HAP-1 (cell line): ENCODE measurements at places on chromosomes 16 and 17.

GRCh38 chr17:40251576-40251975, 32.5 kb downstream of the WIPF2 start:
- DNase-seq = no peak

GRCh38 chr16:84787263-84787622, 32.5 kb upstream of the CRISPLD2 start:
- no peak for DNase-seq

DNA sequence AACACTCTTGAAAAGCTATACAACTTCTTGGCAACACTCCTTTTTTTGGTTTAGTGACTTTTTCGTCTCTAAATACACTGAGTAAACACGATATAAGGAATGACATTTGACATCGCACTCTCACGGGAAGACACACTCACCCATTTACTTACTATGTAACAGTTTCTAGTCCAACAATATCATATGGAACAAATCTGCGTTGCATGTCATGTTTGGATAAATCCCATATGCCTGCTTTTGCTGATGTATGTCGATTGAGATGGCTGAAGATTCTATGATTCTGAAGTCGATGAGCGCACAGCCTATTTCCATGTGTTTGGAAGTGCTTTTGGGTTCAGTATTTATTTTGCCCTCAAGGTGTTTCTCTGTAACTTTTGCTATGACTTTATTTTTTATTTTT, 18.2 kb downstream of the ITGAE start:
- no peak for DNase-seq

- no peak for DNase-seq
Measured at GRCh38 chr16:67644038-67644437, 906 bp upstream of the CARMIL2 start.

DNA sequence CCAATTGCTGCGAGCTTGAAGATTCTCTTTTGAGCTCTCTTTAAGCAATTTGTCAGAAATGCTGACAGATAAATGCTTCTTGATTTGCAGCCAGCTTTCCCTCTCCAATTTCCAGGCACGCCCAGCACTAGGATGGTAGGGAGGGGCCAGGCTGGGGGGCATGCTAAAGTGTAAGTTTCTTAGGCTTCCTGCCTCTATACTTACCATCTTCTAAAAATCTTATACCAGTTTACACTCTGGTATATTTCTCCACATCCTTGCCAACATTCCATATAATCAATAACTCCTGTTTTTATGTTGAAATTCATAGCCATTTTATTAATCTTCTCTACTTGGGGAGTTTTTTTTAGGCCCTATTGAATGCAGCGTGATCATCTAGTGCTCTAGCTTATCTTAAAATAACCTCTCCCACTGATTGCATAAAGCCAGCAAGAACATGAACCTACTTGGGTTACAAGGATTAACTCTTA, 17.5 kb downstream of the ACSF2 start:
- DNase-seq = peak; percentile 62

- DNase-seq = no peak
Measured at GRCh38 chr17:75691371-75691791, 24.2 kb downstream of the SAP30BP start.

DNA sequence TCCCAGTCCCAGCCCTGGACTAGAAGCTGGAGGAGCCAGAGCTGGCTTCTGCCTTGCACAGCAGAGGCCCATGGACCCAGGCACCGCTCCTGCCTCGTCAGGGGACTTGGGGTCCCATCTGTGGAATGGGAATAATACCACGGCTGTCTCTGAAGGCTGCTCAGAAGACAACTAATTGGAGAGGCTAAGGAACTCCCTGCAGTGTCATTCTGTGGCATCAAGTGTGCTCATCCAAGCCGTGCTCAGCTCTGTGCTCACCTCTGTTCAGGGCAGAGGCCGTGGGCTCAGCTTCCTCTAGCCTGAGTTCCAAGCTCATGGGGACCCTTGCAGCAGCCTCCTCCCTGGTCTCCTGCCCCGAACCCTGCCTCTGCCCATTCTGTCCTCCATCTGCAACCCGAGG, 31.8 kb downstream of the BEAN1 start:
- no peak for DNase-seq

DNA sequence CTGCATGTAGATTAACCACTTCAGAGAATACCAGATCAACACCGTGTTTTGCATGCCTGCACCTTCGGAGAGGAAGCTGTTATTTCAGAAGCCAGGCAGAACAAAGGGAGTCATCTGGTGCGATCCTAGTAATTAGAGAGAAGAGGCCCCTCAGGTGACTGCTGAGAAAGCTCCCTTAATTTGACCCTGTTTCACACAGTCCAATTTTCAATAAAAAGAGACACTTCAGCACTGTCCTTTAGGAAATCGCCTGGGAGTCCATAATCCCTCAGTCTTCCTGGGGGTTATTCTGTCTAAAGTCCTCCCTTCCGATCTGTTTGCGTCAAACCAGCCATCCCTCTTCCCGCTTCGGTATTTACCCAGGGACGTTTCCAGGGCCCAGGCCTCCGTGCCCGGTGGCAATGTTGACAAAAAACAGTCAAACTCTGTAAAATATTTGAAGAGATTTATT, 23.4 kb upstream of the TNRC6C start:
- no peak for DNase-seq

- no peak for DNase-seq
Measured at GRCh38 chr17:74453665-74454196, 12.7 kb upstream of the CD300A start.

GRCh38 chr17:69447726-69448125, 33.2 kb downstream of the MAP2K6 start:
- DNase-seq = no peak

DNA sequence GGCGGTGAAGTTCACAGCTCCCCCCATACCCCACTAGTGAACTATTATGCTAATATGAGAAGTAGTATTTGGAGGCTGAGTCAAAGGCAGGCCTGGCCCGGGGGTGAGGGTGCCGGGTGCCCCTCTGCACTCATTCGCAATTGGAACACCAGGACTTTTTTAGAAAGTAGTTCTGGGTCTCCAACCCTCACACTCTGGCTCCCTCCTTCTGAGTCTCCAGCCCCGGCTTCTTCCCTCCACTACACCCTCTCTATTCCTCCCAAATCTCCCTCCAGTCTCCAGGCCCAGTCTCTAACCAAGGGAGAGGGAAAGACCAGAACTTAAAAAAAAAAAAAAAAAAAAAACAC, 11.3 kb upstream of the HOXB2 start:
- no peak for DNase-seq

- DNase-seq = no peak
Measured at GRCh38 chr17:36921095-36921851, 16.0 kb upstream of the LHX1 start.

DNA sequence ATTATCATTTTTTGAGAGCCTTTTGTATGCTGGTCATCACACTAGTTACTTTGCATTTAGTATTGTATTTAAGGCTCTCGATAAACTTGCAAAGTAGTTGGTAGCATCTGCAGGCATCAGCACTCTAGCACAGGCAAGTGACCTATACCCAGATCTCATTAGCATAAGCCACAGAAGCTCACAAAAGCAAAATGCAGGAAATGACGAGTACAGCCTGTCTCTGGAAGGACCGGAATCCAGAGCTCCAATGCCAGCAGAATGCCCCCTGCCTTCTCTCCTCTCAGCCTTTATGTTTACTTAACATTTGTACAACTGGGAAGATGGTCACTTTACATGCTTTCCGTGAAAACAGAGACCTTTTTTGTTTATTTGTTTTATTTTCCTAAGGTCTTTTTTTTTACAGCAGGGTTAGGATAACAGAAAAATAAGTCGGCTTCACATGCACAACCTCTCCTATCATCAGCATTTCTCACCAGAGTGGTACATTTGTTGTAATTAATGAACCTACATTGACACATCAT, 45.4 kb upstream of the MYOCD start:
- no peak for DNase-seq

GRCh38 chr17:77038884-77039555, 101.7 kb upstream of the SEC14L1 start:
- no peak for DNase-seq

DNA sequence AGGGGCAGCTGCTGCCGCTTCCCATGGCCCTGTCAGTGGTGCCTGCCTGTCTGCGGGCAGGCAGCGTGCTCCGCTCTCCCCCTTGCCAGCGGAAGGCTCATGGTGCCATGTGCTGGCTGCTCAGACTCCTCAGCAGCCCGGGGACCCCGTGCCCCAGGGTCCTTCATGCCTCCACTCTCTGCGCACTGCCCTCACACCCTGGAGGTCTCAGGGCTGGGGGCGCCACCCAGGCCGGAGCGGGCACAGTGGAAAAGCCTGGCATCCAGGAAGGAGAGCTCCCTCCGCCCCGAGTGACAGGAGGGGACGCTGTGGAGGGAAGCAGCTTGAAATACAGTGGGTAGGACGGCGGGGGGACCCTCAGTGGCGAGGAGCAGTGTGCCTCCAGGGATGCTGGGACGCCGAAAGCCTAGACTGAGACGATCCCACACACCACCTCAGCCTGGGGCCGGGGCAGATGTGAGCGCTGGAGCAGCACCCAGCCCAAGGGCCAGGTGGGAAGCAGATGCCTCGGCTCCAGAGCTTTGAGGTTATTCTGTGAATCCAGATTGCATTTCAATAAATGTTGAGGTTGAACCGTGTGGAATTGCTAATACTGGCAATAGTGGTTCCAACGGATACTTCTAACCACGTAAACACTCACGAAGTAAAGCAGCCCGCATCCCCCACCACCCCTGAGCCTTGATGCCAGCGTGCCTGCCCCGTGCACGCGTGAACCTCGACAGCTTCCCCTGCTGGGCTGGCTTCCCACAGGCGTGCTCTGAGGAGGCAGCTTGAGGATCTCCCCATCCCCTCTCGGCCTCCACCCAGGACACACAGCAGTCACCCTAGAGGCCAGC, 6.5 kb downstream of the TMEM204 start:
- no peak for DNase-seq

GRCh38 chr17:56937687-56938086, 23.2 kb downstream of the COIL start:
- no peak for DNase-seq

GRCh38 chr17:28338056-28338768, 2.7 kb downstream of the TNFAIP1 start:
- DNase-seq = no peak

GRCh38 chr17:79944821-79945391, 90.8 kb downstream of the TBC1D16 start:
- DNase-seq = no peak

DNA sequence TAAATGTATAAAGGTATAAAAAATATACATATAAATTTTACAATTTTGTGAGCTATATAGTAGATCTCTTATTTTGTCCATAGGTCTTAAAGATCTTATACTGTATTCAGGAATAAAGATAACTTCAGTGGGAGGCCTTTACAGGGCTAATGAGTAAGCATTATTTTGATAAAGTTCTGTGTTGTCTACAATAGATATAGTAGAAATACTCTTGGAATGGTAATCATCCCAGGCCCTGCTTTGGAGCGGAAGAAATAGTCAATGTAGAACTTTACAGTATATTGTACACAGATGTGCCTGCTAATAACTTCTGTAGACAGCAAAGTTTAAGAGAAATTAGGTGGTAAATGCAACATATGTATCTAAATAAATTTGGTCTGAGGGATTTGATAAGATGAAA, 42.6 kb downstream of the TENT4B start:
- DNase-seq = no peak

DNA sequence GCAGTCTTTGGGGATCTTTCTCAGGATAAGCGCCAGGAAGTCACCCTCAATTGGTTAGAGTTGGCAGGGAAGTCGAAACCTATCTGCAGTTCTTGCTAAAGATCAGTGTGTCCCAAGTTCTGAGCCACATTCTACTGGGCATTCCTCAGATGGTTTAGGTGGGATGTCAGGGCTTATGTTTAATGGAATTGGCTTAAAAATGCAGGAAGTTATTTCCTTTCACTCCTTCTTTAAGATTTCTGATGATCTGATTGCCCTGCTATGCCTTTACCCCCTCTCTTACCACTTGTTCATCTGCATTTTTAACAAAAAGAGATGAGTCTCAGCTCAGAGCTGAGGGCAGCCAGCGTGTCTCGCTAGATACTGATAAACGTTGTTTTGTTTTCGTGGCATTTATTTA, 30.8 kb downstream of the FOXL1 start:
- no peak for DNase-seq

- DNase-seq = peak; percentile 32
Measured at GRCh38 chr17:80477647-80478478, 1.5 kb upstream of the NPTX1 start.

GRCh38 chr17:76262732-76263344, 2.3 kb upstream of the UBALD2 start:
- no peak for DNase-seq

DNA sequence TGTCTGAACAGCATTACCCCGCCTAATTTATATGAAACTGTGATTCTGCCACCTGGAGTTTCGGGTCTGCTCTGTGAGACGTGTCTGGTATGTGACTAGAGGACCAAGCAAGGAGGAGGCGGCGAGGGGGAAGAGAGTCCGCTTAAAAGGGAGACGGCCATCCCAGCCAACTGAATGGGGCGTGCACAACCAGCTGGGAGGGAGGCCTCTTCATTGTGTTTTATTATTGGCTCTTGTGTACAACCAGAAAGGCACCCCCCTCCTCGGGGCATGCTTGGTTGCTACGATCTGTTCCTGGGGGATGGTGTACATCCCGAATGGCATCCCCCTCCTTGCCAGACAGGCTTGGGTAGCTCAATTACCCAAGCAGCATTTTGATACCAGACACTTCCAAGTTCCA, 384.5 kb upstream of the SALL1 start:
- no peak for DNase-seq

GRCh38 chr16:30429418-30429677, 482 bp downstream of the DCTPP1 start:
- DNase-seq = no peak

DNA sequence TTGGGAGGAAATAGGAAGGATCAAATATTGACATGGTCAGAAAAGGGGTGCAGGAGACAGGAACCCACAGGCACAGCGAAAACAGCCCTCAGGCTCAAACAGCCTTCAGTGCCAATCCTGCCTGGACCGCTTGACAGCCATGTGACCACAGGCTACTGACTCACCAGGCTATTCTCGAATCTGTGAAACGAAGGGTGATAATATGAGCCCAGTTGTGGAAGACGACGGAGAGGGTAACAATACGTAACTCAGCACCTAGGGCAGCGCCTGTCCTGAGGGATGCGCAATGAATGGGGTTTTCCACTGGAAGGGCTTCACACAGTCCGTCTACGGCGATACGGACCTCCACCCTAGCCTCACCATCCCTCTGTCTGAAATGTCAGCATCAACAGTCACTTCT, 117.3 kb upstream of the RCVRN start:
- no peak for DNase-seq

DNA sequence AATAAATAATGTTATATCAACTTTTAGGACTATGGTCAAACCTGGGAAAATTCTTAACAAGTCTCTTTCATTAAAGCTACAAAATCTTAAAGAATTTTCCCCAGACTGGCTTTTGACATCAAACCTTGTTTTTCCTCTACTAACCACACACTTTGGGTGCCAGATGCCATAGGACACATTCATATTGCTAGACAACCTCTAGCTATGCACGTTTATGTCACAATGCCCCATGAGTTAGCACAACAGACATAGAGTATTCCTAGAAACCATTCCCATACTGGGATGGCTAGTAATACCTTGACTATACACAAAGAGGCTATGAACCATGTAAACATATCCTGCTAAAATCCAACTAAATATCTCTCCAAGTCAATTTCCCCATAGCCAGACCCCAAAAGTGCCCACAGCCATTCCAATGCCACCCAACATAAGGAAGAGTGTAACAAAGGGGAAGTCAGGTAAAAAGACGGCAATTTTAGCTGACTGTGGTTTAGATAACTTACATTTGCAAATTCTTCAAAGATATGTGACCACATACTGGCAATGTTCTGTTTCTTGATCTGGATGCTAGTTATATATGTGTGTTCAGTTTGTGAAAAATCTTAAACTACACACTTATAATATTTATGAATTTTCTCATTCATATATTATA, 23.4 kb downstream of the SMURF2 start:
- no peak for DNase-seq
